ENCODE measurements at places on chromosomes 16 and 17.
A peak's percentile ranks its signal among the peaks of the same experiment; 100 is the strongest.

GRCh38 chr17:8147805-8148404 lies 4.3 kb downstream of the PER1 start:
- DNase-seq = no peak

GRCh38 chr17:8131844-8132441 lies 8.0 kb upstream of the HES7 start:
- DNase-seq = no peak

DNA sequence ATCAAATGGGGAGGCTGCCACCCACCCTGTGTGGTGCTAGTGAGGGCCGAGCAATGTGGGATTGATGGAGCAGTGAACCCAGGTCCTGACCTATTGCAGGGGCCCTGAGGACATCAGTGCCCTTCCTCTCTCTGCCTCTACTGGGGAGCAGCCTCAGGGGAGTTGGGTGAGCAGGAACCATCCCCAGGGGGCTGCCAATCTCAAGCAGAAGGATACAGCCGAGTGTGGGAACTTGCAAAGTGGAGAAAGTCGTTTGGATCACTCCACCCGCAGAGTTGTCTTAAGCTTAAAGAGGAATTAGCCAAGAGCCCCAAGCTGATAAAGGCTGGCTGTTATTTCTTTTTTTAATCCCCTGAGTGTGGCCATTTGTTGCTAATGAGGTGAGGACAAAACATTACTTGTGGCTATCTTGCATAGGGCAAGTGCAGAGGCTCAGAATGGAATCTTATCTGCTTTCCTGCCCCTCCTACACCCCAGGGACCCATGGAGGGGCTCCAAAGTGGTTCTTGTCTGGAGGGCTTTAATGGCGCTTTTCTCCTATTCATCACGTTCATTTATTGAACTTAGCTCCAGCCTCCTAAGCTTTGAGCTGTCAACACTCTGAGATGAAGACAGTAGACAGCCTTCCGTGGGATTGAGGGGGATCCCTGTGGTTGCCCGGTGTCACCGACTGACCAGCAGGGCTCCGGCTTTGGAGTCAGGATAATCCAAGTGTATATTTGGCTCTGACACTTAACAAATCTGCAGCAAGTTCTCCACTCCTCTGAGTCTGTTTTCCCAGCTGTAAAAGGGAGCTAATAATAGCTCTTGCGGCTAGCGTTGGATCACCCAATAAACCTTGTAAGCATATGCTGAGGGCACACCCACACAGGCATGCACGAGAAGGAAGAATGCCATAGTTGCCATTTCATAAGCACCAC lies 45.1 kb downstream of the MYH11 start:
- no peak for DNase-seq

DNA sequence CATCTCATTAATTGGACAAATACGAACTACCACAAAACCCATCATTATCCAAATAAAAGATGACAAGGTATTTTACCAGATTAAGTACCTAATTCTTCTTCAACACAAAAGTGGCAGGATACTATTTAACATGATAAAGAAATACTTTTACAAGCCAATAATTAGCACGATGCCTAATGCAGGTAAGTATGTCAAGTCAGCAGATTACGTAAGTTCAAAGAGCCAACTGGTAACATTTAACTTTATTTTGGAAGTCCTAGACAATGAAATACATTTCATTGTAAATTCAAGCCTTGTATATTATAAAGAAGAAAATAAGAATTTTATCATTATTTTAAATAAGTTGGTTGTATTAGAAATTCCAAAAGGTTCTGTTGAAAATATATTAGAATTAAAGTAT lies 535.3 kb upstream of the SOX9 start:
- no peak for DNase-seq

- no peak for DNase-seq
Observed at GRCh38 chr16:89319886-89320781, 102.6 kb downstream of the ZNF778 start.

GRCh38 chr17:2656283-2656682 lies 55.3 kb downstream of the CLUH start:
- DNase-seq = no peak

- peak; percentile 37 for DNase-seq
Observed at GRCh38 chr16:73713778-73714495, 582.7 kb upstream of the PSMD7 start.

GRCh38 chr17:73340093-73340596 lies 28.3 kb upstream of the CDC42EP4 start:
- no peak for DNase-seq

- no peak for DNase-seq
Observed at GRCh38 chr16:80623376-80623775, 82.6 kb downstream of the DYNLRB2 start.

DNA sequence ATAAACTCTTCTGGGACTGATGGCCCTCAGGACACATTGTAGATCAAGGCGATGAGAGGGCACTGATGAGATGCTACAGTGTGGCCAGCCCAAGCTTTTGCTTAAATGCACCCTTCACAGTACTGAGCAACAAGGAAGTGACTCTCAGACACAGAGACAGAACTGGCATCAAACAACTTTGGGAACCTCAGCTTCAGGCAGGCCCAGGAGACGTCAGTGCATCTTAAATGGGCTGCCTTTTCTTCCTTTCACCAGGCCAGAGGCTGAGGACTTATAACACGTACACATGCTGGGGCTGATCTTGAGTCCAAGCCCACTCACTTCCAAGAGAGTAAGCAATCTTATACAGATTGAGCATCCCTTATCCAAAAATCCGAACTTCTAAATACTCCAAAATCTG lies 386.1 kb upstream of the C16orf82 start:
- no peak for DNase-seq

- no peak for DNase-seq
Observed at GRCh38 chr16:57830890-57831484, 28.7 kb upstream of the KIFC3 start.

GRCh38 chr17:74566132-74566753 lies 1.1 kb downstream of the CD300H start:
- DNase-seq = peak; percentile 82

GRCh38 chr17:50053654-50053960 lies 2.3 kb upstream of the ITGA3 start:
- no peak for DNase-seq

DNA sequence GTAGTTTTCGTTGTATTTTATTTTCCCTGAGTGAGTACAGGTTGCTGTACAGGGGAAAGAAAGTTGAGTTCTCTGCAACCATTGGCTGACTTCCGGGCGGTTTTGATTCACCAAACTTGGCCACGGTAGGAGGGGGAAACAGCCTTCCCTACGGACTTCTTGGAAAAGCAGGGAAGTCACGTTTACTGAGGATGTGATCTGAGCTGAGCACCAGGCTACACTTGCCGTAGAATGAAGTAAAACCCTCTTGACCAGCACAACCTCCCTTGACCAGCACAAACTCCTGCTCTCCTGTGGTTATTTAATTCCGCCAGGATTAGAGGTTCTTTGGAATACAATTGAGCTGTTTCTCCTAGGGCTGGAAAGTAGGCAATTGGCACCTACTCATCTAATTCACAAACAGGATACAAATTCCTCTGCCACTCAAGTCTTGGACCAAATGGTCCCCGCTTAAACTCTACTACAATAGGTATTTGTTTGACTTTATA lies 242.0 kb upstream of the RBFOX1 start:
- DNase-seq = no peak

DNA sequence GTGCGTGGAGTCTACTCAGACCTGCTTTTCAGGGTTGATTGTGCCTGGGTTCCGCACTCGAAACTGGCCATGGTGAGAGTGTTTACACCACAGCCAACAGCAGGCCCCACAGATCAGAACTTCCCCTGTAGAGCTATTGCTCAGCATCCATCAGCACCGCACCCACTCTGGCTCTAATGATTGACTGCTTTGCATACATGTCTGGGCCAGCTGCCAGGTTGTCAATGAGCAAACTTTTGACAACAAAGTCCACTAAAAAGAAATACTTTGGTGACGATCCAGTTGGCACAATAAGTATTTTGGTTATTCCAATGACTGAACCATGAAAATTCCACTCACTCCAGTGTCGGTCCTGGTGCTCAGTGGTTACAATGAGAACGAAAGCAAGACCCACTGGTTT lies 190.7 kb downstream of the FOXL1 start:
- DNase-seq = no peak

GRCh38 chr17:66602659-66603384 lies 232.1 kb upstream of the CACNG5 start:
- DNase-seq = no peak

DNA sequence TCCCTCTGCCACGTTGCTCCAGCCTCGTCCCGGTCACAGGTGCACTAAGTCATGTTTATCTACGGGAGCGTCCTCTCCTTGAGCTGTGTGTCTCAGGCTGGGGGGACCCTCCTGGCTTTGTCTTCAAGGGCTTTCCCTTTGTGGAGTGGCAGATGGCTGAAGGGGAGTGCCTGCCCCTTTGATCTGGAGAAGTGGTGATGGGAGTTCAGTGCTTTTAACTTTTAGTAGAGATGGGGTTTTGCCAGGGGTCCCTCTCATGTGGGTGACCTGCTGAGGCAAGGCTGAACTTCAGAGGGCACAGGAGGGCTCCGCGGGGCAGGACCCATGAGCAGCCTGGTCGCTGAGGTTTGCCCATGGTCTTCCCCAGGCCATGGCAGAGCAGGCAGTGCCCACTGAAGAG lies 73.1 kb upstream of the CDC42EP4 start:
- no peak for DNase-seq

GRCh38 chr16:88920618-88921590 lies 54.4 kb upstream of the PABPN1L start:
- DNase-seq = peak; percentile 88

- DNase-seq = no peak
Observed at GRCh38 chr17:44053125-44053872, 13.2 kb downstream of the LSM12 start.

DNA sequence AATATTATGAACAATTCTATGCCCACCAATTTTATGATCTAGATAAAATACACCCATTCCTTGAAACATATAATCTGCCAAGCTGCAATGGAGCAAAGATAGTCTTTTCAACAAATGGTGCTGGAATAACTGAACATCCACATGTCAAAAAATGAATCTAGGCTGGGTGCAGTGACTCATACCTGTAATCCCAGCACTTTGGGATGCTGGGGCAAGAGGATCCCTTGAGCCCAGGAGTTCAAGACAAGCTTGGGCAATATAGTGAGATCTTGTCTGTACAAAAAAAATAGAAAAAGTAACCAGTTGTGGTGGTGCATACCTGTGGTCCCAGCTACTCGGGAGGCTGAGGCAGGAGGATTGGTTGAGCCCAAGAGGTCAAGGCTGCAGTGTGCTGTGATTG lies 92.5 kb downstream of the N4BP1 start:
- DNase-seq = no peak

GRCh38 chr16:4915226-4915761 lies 21.7 kb downstream of the PPL start:
- DNase-seq = no peak

DNA sequence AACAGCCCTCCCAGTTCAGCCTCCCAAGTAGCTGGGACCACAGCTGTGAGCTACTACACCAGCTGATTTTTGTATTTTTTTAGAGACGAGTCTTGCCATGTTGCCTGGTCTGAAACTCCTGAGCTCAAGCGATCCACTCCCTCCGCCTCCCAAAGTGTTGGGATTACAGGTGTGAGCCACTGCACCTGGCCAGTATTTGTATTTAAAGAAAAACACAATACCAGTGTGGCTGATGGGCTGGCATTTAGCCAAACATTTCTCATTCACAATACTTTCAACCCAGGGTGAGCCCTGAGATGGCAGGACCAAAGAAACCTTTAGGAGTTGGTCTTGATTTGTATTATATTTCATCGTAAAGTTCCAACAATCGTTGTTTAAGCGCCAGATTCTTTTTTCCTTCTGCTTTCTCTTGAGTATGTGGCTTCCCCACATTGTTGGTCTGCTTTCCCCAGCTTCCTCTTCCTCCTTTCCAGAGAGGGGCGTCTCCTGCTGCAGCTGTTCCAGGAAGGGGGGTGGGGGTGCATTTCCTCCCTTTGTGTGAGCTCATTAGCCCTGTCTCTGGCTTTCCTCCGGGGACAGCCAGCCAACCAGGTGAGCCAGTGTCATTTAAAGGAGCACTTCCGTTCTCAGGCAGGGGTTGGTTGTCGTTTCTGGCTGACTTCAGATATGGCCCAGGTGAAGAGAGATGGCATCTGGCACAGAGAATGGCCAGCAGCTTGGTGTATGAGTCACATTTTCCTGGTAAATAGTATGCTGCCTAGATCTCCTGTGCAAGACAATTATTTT lies 79.9 kb downstream of the GPRC5B start:
- no peak for DNase-seq

- peak; percentile 28 for DNase-seq
Observed at GRCh38 chr16:51155820-51156806, 5.0 kb upstream of the SALL1 start.

GRCh38 chr16:65295527-65295926 lies 173.7 kb upstream of the CDH11 start:
- no peak for DNase-seq

GRCh38 chr17:70525961-70526360 lies 356.6 kb downstream of the KCNJ2 start:
- no peak for DNase-seq

- DNase-seq = peak; percentile 89
Observed at GRCh38 chr17:35747540-35748017, 5.5 kb downstream of the GAS2L2 start.

DNA sequence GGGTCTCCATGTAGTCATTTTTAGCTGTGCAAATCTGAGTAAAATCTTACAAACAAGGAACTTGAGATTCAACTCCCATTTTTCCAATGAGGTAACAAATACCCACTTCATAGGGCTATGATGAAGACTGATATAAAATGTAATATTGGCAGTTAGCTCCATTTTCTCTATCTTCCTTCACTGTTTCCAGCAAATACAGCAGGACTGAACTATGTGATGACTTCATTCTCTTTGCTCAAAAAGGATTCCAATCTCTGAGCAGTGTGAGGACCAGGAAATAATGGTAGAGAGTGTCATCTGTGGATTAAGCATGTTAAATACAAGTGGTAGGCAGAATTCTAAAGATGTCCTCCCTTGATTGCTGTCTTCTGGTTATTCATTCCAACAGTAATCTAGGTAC lies 18.3 kb downstream of the RND2 start:
- no peak for DNase-seq

DNA sequence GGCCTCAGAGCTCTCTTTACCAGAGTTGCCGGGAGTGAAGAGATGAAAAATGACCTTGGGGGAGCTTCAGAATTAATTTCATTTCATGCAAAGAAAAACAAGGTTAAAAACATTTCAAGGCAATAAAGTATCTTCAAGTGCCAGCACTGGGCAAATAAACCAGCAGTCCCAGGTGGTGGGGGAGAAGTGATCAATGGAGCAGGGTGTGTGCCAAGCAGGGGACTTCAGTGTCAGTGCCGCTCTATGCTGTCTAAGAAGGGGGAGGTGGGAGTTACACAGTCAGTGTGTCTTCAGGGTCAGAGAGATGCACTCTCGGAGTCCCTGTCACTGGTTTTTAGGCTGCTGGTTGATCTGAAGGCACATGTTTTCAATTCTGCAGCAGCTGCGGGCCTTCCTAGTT lies 57.2 kb upstream of the MGAT5B start:
- peak; percentile 66 for DNase-seq

Data from SK-N-SH (cell line).